ENCODE measurements at places on chromosomes 16 and 17.

- no peak for DNase-seq
Observed at GRCh38 chr16:27894386-27894785, 169.1 kb downstream of the GSG1L start.

- no peak for DNase-seq
Observed at GRCh38 chr17:4535667-4536258, 19.4 kb downstream of the MYBBP1A start.

GRCh38 chr17:41521574-41522261 is 3.0 kb upstream of the KRT15 start:
- DNase-seq: no peak

- no peak for DNase-seq
Observed at GRCh38 chr16:23691483-23692189, 12.9 kb downstream of the PLK1 start.

DNA sequence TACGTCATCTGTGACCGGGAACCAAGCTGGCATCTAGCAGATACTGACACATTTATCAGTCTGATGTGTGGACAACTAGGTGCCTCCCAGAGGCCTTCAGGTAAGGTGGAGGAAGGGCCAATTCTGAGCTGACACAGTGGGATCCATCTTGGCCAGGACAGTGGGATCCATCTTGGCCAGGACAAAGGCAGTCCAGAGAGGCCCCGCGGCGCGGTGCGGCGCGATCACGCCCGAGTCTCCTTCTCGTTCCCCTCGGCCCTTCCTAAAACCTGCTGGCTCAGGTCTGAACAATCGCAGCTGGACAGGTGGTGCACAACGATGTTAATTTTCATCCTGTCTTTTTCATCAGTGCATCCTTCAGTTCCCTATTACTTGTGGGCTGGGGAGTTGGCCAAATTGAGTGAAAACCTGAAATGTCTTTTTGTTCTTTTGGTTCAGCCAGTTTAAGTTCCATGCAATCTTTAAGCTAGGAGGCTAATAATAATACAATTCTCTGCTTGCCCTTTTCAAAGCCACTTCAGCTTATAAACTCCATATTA is 486 bp upstream of the WSB1 start:
- no peak for DNase-seq

DNA sequence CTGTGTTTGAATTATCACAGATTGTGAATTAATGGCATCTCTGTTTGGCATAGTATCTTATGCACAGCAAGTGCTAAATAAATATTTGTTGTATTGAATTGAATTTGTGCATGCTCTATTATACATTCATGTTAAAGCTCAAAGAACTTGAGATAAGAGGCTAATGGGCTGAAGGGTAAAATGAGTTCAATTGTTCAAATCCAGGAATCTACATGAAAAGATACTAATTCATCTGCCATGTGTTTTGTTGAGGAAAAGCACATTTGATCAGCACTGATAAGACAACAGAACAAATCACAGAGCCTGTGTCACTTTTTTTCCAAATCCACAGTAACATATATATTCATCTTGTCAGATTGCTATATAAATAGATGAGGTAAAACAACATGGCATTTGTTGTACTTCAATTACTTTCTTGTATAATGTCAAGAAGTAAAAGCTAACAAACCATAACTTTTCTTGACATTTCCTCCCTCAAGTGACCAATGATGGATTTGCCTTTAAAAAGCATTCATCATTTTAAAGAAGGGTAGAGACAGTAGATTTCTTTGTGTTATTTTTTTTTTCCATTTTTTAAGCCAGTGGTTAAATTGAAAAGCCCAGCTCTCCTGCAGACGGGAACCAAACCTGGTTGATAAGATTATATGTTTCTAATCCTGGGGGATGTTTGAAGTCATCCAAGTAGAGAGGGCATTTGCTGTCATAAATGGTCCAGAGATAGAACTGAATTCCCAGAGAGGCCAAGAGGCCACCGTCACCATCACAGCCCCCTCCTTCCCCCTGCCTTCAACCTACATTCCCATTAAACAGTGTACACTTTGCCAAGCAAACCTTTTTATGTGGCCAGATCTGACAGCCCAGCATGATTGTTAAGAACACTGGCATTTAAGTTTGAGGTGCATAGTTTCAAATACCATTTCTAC is 123.0 kb downstream of the CHD9NB start:
- no peak for DNase-seq

- no peak for DNase-seq
Observed at GRCh38 chr17:50375858-50376538, 3.0 kb downstream of the EME1 start.

- no peak for DNase-seq
Observed at GRCh38 chr17:51188271-51188833, 22.1 kb downstream of the NME2 start.

- no peak for DNase-seq
Observed at GRCh38 chr17:17042851-17043460, 699 bp downstream of the MPRIP start.

DNA sequence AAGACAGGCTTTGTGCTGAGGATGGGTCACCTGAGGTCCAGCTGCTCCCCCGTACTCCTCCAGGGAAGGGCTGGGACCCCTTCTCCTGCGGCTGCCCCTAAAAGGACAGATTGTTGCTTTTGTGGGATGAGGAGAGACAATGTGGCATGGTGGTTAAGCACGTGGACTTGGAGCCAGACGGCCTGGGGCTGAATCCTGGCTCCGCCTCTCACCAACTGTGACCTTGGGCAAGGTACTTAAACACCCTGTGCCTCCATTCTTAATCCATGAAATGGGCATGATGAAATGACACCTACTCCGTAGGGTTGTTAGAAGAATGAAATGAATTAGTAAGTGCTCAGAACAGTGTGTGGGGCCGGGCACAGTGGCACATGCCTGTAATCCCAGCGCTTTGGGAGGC is 39.6 kb upstream of the PLCG2 start:
- DNase-seq: no peak

GRCh38 chr16:1431497-1432270 is 806 bp downstream of the PERCC1 start:
- no peak for DNase-seq

DNA sequence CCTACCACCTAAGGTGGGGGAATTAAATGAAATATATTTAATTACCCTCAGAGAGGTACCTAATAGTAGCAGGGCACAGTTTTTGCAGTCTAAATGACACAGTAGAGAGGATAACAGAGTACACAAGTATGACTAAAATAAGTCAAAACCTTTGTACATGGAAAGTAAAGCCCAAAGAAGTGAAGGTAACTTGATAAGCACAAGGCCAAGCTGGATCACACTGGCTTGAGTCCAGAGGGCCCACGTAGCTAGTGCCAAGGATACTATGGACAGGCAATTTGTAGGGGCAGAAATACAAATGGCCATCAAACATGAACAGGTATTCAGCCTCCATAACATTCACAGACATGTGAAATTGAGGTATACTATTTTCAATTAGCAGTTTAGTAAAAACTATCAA is 7.6 kb downstream of the MYO18A start:
- DNase-seq: no peak

DNA sequence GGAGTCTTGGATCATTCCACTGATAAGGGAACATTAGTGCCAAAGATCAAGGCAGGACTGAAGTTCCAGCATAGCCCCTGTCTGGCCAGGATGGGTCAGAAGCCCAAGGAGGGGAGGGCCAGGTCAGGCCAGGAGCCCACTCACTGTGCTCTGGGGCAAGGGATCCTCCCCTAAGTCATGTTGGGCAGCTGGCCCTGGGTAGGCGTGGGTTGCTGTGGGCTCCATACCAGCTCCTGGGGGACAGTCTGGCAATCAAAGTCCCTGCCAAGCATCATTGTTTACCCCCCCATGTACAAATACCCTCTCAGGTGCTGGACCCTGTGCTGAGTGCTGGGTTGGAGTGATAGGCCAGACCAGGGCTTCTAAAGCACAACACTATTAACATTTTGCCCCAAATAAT is 130.5 kb downstream of the IRX5 start:
- no peak for DNase-seq

- no peak for DNase-seq
Observed at GRCh38 chr17:40354221-40355122, 10.1 kb downstream of the GJD3 start.

DNA sequence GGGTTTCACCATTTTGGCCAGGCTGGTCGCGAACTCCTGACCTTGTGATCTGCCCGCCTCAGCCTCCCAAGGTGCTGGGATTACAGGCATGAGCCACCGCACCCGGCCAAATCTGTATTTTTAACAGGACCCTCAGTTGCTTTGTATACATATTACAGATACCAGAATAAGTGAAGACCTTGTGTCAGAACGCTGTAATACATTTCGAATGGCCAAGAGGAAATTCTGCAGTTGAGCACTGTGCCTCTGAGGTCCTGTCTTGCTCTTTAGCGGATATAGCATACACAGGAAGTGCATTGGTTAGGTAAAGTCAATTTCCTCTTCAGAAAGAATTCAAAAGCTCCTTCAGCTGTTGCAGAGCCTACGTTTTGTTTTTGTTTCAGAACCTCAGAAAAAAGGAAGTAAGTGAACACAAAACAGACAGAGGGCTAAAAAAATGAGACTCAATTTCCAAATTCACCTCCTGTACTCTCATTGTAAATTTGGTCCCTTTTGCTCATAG is 15.7 kb downstream of the CRLF3 start:
- DNase-seq: no peak

- DNase-seq: no peak
Observed at GRCh38 chr16:58047557-58048348, 22.2 kb downstream of the MMP15 start.

- DNase-seq: peak; percentile 37
Observed at GRCh38 chr16:30941600-30942425, 7.1 kb upstream of the ORAI3 start.

DNA sequence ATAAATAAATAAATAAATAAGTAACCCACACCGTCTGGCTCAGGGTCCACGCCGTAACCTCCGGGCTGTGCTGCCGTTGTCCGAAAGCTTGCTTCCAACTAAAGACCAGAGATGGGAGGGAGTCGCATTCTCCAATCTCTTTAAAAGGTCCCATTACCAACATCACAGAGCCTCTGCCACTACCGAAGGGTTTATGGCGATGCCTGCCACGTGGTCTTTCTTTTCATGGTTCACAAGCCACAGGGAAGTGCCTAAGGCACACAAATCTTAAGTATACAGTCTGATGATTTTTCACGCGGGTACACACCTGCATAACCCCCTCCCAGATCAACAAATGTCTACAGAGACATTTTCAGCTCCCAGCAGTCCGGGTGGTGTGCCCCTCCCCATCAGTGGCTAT is 1.4 kb downstream of the COTL1 start:
- DNase-seq: no peak

DNA sequence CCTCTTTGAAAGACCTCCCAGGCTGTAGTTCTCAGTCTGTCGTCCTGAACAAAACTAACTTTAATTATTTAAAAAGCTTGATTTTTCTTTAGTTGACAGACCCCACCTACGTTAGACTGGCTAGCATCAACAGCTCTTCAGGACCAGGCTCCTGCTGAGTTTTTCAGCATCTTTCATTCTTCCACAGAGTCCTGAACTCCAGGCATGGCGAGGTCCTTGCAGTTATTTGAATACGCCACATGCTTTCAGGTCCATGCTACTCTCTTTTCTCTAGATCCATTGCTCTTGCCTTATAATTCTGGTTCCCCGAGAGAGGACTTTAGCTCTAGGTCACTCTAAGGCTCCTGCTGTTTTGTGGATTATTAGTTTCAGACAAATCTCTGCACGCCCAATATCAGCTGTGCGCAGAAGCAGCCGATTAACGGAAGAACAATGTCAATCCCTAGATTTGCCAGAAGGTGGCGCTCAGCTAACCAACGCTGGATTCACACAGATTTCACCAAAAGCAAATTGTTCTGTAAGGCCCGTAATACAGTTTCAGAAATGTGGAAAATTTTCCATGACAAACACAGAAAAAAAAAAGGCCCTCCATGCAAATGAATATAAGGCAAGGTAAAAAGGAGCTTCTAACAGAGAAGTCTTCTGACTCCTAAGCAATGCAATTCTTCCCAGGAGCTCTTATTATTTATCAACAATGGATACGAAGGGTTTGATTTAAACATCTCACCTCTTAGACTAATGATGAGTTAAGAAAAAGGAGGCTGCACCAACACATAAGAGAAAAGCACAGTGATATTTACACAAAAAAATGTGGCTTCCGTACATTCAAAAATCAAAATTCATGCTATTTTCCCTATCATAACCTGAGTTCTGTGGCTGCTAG is 33.5 kb upstream of the BCO1 start:
- peak; percentile 51 for DNase-seq

DNA sequence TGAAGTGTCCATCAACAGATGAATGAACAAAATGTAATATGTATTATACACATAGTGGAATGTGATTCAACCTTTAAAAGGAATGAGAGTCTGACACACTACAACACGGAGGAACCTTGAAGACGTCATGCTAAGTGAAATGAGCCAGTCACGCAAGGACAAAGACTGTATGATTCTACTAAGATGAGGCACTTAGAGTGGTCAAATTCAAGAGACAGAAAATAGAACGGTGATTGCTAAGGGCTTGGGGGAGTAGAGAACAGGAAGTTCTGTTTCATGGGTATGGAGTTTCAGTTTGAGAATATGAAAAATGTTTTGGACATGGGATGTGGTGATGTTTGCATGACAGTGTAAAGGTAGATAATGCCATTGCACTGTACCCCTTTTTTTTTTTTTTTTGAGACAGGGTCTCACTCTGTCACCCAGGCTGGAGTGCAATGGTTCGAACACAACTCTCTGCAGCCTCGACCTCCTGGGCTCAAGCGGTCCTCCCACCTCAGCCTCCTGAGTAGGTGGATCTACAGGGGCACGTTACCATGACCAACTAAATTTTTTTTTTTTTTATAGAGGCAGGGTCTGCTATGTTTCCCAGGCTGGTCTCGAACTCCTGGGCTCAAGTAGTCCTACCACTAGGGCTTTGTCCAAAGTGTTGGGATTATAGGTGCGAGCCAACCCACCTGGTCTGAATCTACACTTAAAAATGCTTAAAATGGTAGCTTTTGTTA is 2.9 kb upstream of the CCDC102A start:
- DNase-seq: no peak

DNA sequence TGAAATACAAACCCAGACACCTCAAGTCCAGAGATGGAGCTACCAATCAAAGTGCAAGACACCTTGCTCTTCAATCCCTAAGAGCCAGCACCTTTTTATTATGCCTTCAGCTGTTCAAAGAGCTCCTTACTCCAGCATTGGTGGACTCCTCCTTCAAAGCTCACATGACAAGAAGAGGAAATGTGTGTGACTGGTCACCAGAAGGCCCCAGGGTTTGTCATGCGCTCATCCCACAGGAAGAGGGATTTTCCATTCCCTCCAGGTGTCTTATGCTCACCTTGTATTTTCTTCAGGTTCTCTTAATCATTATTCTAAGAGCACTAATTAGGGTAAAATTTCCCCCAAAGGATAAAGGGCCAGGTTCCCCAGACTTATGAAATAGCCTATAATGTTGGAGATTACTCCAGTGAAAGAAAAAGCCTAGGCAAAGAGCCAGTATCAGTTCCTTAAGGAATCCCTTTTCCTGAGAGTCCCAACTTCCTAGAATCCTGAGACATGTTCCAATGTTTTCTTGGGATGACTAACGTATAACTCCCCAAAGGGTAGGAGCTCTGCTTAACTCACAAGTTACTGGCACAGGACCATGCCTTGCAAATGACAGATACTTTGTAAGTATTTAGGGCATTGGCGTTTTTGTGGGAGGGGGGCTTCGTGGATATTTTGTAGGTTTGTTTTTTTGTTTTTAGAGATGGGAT is 56.9 kb upstream of the SOX9 start:
- DNase-seq: no peak
